ENCODE measurements at places on chromosomes 6 and 20.

DNA sequence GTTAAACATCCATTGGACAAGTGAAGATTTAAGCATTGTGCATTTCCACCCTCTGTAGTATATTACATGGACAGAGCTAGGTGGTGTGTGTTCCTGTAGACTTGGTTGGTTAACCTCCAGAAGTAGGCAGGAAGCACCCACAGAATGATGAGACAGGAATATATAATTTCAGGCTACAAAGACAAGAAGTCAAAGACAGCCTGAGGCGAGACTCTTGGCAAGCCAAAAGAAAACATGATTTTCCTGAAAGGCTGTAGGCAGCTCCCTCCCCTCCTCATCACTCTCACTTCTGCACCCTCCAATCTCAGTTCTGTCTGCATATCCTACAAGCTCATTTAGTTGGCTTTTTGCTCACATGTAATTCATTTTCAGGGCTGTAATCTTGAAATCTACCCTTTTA is 110.0 kb upstream of the SLC35B3 start:
- no peak for DNase-seq

DNA sequence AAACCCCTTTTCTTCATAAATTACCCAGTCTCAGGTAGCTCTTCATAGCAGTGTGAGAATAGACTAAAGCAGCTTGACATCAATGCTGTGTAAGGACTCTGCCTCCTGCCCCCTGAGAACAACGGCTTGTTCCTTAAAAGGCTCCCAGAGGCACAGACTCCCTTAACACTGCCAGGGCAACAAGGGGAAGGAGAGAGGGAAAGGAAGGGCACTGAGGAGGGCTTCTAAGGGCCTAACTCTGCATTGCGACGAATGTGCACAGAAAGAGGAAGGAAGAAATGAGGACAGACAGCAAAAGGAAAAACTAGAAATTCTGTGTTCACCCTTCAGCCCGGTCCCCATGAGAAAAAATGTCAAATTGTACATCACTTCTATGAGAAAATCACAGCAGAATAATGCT is 74.0 kb downstream of the AGPAT4 start:
- no peak for DNase-seq

DNA sequence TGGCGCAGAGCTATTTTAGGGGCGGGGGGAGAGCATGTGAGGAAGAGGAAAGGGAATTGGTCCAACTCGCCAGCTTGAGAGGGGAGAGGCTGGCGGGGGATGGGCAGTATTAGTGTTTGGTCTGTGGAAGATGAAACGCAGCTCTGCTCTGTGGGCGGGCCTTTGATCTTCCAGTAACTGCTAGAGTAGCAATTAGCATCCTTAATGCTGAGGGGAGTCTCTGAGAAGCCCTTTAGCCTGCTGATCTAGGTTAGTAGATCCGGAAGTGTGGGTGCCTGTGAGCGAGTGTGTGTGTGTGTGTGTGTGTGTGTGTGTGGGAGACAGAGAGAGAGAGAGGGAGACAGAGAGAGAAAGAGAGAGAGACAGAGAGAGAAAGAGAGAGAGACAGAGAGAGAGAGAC is 117.2 kb upstream of the BACH2 start:
- peak; percentile 71 for DNase-seq

DNA sequence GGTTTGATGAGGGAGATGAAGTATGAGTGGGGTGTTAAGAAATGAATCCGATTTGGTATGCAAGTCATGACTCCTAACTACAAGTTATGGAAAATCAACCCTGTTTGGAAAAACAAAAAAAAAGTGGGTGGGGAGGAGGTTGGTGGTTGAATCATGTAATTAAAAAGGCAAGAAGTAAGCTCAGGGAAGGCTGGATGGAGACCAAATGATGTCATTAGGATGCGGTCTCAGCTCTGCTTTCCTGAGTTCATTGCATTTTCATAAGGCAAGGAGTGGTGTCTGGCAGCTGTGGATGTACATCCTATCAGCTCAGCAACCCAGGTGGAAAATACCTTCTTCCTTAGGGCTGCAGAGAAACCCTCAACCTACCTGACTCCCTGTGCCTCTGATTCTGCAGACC is 60.4 kb upstream of the AKAP12 start:
- DNase-seq = no peak

GRCh38 chr6:42938987-42939809 is 9.9 kb downstream of the CNPY3 start:
- DNase-seq = no peak

DNA sequence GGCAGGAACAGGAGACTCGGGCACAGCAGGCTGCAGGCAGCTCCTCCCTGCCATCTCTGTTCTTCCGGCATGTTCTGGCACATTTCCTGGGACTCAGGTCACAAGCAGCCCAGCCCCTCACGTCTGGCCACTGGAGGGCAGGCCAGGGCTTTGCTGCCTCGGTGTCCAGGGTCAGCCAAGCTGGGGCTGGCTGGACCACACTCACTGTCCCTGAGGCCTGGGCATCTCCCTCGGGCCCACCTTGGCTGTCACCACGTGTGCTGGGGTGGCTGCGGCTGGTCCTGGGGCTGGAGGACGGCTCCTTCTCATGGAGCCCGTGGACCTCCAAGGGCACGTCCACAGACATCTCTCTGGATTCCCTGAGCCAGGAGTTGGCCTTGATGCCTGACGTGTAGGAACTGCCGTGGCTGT is 18.5 kb downstream of the FRMD1 start:
- DNase-seq = no peak

DNA sequence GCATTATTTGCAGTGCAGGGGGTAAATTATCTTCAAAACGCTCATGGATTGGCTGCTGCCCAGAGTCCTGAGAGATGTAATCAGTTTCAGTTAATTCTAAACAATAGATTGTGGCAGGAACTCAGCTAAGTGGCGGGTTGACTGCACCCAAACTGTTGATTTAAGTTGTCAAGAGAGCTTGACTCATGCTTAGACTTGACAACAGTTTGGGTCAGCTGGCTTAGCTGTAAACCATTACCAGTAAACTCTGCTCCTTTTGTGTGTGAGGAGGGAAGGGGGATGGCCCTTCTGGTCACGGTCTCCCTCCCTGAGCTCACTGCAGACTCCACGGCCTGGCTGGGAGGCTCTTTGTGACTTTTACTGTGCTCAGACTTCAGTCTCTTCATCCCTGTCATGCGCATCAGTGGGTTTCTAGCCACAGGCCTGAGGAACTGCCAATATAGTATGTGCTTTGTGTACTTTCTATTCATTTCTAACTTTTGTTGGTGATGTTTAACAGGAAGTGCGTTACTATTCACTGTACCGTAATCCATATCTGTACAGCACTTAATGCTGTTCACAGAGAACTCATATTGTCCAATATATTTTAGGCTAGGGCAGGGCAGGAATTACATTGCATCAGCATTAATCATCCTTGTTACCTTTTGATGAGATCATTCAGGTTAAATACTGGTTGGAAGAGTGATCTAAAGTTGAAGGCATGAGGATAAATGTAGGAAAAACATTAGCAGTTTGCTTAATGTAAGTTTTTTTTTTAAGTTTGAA is 488.3 kb downstream of the CDKAL1 start:
- DNase-seq = no peak

- no peak for DNase-seq
Observed at GRCh38 chr20:46378412-46379009, 27.9 kb downstream of the ELMO2 start.

GRCh38 chr6:165886169-165886568 is 223.1 kb upstream of the PDE10A start:
- DNase-seq = no peak

- no peak for DNase-seq
Observed at GRCh38 chr6:28205879-28206278, 19.2 kb upstream of the ZSCAN9 start.

GRCh38 chr6:76776876-76777275 is 686.4 kb downstream of the HTR1B start:
- no peak for DNase-seq

DNA sequence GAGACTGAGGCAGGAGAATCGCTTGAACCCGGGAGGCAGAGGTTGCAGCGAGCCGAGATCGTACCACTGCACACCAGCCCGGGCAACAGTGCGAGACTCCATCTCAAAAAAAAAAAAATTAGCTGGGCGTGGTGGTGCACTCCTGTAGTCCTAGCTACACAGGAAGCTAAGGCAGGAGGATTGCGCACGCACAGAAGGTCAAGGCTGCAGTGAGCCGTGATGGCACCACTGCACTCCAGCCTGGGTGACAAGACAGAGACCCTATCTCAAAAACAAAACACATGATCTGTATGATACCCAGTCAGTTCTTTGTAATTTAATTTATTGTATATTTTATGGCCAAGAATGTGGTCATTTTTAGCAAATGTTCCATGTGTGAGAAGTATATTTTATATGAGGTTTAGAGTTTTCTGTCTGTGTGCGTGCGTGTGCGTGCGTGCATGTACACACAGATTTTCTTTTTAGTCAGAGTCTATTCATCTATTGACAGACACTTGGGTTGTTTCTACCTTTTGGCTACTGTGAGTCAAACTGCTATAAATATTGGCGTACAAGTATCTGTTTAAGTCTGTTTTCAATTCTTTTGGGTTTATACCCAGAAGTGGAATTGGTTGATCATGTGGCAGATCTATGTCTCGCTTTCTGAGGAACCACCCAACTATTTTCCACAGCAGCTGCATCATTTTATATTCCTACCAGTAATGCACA is 22.2 kb upstream of the MYL9 start:
- peak; percentile 8 for DNase-seq

GRCh38 chr6:44898296-44898930 is 429.7 kb upstream of the RUNX2 start:
- DNase-seq = no peak

DNA sequence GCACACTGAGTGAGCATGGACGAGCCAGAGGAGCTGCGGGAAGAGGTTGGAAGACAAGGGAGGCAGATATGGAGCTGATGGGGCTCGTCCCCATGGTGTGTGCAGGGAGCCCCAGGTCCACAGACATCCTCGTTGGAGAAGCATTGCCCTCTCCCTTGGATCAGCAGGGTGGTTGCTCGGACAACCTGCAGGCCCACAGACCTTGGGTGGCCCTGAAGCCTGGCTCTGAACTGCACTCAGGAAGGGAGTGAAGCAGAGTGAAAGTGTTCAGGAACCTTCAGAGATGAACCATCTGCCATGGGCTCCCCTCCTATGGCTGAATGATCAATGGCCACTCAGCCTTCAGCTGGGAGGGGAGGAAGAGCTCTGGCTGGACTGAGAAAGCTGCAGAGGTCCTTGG is 43.3 kb upstream of the LRFN2 start:
- DNase-seq = no peak

DNA sequence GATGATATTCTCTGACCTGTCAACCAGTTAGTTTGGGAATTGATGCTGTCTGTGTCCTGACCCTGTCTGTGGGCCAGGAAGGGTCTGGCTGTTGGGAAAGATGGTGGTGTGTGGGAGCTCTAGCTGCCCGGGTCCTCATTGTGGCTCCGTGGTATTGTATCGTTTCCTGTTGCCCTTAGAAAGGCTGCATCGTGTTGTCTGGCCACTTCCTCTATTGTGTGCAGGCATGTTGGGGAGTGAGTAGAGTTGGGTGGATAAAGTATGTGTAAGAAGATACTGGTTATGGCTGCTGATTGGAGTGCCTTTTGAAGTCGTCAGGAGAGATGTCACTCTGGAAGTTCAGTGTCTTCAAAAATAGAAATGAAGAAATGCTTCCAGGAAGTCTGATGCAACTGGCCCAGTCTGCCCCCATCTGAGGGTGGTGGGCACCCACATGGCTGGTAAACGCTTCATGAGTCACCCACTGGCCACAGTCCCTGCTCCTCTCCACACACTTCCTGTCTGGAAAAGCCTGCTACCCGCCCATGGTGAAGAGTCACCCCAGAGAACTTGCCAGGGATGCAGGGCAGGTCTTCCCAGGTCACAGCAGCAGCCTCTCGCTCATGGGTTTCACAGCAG is 27.9 kb downstream of the PPARD start:
- peak; percentile 25 for DNase-seq

GRCh38 chr6:129753422-129753821 is 43.4 kb upstream of the ARHGAP18 start:
- DNase-seq = no peak

- no peak for DNase-seq
Observed at GRCh38 chr6:82246370-82246769, 1.2 kb downstream of the IBTK start.

DNA sequence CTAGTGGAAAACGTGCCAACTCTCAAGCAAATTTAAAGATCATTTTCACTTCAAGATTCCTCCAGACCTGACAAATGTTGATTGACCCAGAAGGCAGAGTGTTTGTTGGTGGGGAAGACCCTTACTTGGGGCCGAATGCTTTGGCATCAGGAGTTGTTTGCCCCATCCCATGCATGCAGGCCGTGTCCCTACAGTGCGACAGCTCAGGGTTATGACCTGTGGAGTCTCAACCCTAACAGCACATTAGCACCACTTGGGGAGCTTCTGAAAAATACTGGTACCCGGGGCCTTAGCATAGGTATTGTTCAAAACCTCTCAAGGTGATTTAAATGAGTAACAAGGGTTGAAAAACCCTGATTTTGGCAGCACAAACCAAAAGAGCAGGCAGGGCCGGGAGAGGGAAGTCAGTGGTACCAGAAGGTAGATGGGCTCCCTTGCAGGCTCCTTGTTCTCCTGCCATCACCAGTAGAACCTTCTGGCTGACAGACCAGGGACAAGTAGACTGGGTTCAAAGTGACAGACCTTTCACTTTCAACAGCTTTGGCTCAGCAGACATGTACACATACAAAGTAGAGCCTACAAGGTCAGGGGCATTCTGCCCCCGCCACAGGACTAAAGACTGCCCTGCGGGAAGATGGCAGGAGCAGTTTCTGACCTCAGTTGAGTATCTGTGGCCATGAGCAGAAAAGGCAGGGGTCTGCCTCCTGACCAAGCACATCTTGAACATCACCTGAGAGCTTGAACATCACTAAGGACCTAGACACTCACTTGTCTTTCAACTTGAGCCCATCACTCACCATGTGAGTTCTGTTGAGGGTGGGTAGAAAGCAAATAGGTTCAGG is 39.6 kb downstream of the PLCG1 start:
- DNase-seq = no peak

DNA sequence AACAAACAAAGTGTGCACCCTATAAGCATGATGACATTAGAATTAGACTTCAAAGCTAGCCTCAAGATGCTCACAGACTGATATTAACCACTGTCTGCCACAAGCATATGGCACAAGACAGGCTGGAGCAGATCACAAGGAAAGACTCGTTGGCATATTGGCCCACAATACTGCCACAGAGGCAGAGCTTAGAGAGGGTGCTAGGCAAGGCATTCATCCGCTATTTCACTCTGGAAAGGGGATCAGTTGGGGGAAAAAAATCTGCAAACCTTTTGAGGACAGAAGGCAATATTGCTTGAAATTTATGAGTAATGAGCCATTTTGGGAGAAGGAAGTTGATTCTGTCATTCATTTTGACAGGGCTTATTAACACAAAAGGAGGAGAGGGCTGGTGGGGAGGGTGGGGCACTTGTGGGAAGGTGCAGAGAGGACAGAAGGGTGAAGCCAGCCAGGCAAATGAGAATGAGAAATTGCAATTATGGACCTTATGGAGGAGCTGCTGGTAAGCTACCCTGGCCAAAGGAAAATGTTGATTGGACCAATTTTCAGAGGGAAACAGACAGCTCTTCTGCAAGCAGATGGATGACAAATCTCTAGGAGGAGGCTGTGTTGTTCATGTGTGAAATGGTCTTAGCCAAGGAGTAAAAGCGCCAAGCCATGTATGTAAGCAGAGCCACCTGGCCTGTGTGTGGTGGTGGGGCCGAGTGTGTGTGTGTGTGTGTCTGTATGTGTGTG is 187.7 kb downstream of the GMPR start:
- no peak for DNase-seq
